ENCODE measurements at places on chromosomes 7 and 10.

GRCh38 chr7:135744938-135745702, 3.5 kb downstream of the FAM180A start:
- no peak for DNase-seq

- DNase-seq: no peak
Measured at GRCh38 chr7:158601090-158601489, 13.5 kb upstream of the PTPRN2 start.

DNA sequence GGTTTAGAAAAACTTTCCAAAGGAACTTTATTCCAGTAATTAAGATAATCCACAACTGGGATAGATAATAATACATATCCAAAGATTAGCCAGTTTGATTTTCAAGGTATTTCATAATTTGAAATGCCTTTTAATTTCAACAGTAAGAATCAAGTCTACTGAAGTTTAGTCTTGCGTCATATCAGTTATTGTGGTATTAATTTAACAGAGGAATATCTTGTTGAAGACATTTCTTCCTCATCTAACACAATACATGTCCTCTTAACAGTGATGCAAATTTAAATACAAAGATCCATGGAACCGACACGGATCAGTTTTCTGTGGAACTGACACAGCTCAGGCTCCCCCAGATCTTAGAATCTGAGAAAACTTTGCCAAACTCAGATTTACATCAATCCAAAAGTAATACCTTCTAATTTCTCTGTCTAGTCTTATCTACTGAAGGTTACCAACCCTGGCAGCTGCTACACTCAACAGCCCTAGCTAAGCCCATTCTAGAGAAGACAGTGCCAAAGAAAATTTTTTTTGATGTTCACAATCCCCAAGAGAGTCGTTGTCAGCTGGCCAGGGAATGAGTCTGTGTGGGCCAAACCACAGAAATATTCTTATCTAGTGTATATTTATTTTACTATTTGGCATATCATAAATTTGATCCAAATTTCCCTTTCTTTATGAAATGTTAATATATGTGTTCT, 365.2 kb upstream of the MEOX2 start:
- DNase-seq: no peak

- DNase-seq: no peak
Measured at GRCh38 chr7:117793976-117794375, 79.3 kb downstream of the CTTNBP2 start.

GRCh38 chr7:80699045-80699638, 60.7 kb downstream of the CD36 start:
- peak; percentile 59 for DNase-seq

- no peak for DNase-seq
Measured at GRCh38 chr10:123678376-123678775, 12.2 kb downstream of the GPR26 start.

GRCh38 chr7:112238852-112239610, 32.5 kb downstream of the ZNF277 start:
- no peak for DNase-seq

- no peak for DNase-seq
Measured at GRCh38 chr7:151311294-151311864, 30.2 kb upstream of the NUB1 start.

- no peak for DNase-seq
Measured at GRCh38 chr7:140542228-140542603, 62.9 kb upstream of the MKRN1 start.

DNA sequence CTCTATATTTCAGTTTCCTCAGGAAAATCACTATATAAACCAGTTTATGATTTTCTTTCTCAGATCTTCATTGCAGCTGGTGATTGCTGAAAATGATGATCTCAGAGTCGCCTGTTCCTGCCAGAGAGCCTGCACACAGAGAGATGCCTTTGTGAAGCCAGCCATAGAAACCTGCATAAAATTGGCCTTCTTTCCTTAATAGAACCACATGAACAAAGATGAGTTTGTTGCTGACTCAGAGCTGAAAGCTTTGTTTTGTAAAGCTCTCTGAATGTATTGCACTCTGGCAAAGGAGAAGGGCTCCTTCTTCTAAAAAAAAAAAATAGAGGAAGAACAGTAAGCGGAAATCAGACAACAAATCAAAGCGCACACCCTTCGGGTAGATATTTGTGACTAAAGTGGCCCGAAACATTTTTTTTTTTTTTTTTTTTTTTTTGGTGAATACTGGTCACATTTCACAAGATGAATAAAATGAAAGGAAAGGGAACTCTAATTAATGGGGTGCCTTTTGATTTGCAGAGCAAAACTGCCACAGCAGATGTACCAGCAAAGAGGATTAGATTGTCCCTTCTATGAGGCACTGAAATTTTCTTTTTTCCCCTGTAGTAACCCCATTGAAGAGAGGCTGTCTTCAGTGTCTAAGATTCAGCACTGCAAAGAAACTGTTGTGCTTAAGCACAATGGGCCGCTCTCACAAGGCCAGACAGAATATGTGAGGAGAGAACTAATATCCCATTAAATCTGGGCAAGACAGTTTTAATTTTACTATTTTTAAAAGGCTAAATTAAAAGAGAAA, 75.1 kb upstream of the PTPRZ1 start:
- no peak for DNase-seq

DNA sequence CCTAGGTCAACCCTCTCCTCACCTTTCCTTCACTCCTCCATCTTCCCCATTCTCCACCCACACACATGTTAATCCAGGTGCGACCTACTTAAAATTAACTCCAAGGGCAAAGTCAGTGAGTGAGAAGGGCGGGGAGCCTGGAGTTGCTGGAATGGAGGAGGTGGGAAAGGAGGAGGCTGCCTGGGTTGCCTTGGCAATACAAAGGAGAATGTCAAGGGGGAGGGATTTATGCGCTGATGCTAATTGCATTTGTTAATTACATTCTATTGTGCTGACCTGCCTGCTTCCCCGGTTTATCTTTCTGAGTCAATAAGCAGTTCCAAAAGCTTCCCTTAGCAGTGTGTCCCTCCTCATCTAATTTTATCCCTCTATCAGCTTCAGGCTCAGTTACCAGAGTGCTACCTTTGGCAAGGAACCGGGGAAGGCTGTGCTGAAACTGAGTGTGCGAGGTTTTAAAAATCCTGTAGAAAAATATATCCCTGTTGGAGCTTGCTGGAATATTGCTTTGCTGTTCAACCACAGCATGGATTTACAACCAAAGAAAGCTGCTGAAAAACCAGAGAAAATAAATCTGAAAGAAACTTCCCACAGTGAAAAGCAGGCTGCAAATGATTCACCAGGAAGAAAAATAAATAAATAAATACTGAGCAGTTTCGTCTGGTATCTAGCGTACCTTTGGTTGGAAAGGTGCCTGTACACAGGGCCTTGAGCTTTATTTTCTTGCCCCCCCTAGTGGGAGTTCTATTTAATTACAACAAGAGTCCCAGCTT, 113.2 kb upstream of the DGKB start:
- DNase-seq: peak; percentile 85

DNA sequence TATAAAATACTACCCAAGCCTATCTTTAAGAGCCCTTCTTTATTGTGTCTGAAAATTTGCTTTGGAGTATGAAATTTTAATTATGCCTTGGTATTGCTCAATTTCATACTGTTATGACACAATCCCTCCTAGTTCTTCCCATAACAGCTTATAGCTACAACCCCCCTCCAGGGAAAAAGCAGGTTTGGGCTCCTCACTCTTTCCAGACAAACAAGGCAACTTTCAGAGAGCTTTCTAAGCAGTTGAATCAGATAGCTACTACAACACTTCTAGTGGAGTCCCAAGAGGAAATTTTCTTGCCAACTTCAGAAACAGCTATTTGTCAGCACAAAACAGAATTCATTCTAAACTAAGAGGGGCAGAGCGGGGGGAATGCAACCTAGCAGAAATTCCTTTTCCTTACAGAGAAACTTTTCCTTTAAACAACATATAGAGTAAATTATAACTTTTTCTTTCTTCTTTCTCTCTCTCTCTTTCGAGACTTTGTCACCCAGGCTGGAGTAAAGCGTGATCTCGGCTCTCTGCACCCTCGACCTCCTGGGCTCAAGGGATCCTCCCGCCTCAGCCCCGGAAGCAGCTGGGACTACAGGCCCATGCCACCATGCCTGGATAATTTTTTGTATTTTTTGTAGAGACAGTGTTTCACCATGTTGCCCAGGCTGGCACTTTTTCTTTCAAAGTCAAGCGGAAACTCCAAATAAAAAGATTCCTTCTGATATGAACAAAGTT, 26.0 kb upstream of the JMJD1C start:
- DNase-seq: peak; percentile 24

GRCh38 chr10:23676296-23676695, 237.4 kb downstream of the OTUD1 start:
- no peak for DNase-seq

DNA sequence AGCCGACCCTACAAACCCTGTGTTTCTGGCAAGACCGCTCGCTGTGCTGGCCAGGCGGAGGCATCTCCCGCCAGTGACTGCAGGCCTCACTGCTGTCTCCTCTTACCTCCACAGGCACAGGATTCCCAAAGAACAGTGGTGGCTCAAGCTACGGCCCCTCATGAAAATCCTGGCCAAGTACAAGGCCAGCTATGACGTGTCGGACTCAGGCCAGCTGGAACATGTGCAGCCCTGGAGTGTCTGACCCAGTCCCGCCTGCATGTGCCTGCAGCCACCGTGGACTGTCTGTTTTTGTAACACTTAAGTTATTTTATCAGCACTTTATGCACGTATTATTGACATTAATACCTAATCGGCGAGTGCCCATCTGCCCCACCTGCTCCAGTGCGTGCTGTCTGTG, 36.2 kb downstream of the PITRM1 start:
- no peak for DNase-seq

- no peak for DNase-seq
Measured at GRCh38 chr10:36048236-36048635, 406.1 kb upstream of the FZD8 start.

GRCh38 chr10:21260506-21261149, 264.9 kb downstream of the SKIDA1 start:
- no peak for DNase-seq

GRCh38 chr7:137094-137891, 55.1 kb upstream of the FAM20C start:
- no peak for DNase-seq

DNA sequence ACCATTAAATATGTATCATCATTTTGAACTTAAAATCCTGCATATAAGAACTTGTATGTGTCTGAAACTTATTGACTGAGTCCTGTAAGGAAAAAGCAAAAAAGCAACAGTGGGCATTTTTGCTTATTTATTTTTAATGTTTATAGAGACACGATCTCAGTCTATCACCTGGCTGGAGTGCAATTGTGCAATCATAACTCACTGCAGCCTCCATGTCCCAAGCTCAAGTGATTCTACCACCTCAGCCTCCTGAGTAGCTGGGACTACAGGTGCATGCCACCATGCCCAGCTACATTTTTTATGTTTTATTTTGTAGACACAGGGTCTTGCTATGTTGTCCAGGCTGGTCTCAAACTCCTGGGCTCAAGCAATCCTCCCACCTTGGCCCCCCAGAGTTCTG, 32.2 kb downstream of the MYL10 start:
- no peak for DNase-seq

DNA sequence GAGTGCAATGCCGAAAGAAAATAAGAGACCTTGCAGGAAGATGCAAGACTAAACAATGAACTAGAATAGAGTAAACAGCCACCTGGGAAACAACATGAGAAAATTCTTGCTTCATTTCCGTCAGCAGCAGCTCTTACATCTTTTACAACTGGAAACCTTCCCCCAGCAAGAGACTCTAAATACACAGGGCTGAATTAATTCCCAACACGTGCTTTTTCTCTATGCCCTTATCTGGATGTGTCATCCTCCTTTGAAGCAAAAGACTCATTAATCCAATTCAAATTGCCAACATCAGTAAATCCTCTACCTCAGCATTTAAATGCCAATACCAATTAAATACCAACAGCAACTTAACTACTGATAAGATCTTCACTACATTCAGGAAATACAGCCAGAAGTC, 99.0 kb upstream of the PDE1C start:
- no peak for DNase-seq

DNA sequence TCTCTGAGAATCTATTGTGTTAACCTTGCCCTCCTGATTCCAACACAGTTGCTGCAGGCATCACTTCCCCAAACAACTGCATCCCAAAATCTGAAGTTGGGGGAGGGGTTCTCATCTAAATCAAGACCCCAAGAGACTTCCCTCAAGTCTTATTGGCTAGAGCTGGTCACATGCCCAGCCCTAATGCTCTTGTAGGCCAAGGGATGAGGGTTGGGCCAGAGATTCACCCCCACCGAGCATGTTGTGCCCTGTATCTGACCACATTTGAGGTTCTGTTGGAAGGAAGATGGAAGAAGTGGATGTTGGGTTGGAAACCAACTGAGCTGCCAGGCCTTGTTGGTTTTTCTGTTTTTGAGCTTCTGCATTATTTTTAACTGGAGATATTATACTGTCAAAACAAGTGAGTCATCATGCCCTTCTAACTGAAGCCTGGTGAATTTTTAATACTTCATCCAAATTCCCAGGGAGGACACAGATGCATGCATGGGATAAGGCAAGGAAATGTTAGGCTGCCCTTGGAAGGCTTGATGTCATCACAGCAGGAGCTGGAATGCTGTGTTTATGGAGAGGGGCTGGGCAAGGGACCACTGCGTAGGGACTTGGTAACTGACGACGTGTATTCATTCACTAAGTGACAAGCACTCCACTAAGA, 68.6 kb upstream of the CACUL1 start:
- no peak for DNase-seq

- DNase-seq: no peak
Measured at GRCh38 chr7:100673942-100674410, 436 bp downstream of the GNB2 start.

DNA sequence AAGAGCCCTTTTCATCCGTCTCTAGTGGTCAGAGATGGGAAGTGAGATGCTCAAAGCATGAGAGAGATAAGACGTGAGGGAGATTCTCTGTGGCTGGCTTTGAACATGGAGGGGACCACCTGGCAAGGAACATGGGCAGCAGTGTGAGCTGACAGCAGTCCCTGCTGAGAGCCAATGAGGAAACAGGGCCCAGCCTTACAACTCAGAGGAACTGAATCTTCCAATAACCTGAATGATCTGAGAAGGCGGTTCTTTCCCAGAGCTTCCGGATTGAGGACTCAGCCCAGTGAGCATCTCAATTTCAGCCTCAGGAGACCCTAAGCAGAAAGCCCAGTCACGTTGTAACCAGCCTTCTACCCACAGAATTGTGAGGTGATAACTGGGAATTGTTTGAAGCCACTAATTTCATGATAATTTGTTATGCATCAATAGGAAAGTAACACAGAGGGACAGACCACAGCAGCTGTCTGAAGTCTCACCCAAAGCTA, 33.9 kb upstream of the IKZF1 start:
- no peak for DNase-seq

All from left kidney (tissue), 8 donors.